ENCODE measurements at places on chromosomes 2 and 18. TPM values are rescaled to one million over a fixed set of nuclear protein-coding genes. Genes with fewer than 3 reads are reported as not detected.

GRCh38 chr2:129721846-129722245 is 257.6 kb upstream of the RAB6C start:
- DNase-seq, result no peak

DNA sequence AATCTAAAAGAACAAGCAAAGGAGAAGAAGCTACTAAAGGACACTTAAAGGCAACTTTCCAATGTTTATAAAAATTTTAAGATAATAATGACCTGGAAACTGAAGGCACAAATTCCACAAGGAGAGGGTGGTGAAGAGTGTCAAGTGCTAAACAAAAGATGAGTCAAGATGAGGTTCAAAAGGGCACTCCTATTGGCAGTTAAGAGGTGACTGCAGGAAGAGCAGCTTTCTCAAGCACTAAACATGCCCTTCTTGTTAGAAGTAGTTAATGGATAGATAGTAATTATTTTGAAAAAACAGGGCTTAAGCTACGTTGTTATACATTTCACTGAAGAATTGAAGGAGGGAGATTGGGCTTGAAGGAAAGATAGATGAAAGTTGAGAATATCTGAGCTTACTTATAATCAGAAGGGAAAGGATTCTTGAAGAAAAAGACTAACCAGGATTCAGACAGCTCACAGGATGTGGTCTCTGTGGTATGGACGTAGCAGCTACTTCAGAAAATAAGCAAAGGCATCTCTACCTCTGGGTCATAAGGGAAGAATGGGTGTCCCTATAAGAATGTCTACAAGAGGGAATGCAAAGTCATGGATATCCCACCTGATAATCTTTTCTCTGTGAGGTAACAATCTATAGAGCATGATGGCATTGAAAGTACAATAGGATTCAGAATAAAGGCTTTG is 454.7 kb upstream of the SLC39A10 start:
- no peak for DNase-seq

- DNase-seq, result no peak
Measured at GRCh38 chr2:225998653-225999052, 599.1 kb downstream of the NYAP2 start.

GRCh38 chr2:128503399-128504245 is 185.0 kb upstream of the HS6ST1 start:
- DNase-seq, result no peak

DNA sequence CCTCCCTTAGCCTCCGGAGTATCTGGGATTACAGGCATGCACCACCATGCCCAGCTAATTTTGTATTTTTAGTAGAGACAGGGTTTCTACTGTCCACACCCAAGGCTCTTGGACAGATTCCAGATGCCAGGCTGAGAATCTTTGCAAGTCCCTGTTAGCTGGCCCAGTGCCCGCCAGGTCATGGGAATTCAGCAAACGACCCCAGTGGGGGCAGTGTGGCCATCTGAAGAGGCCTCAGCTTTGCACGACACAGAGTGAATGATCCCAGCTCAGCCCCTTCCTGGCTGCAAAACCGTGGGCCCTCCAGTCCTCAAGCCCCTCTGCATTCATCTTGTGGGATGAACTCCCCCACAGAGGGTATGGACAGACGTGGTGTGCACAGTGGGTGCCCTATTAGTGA is 179.5 kb upstream of the ID2 start:
- peak; percentile 52 for DNase-seq

DNA sequence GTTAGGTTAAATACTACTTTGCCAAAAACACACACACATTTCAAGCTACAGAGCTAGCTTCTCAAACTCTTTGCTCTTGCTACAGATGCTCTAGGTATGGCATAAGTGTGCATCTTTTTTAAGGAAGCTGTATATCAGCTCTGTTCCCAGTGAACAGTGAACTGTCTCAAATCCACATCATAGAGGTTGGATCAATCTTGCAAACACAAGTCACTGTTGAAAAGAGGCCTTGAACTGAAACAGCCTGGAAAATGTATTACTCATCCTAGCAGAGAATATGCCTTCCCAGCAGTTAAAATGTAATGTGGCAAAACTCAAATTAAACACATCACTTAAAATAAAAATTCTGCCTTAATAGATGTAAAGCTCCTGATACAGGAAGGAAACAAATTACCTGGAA is 151.8 kb downstream of the WDPCP start:
- no peak for DNase-seq

DNA sequence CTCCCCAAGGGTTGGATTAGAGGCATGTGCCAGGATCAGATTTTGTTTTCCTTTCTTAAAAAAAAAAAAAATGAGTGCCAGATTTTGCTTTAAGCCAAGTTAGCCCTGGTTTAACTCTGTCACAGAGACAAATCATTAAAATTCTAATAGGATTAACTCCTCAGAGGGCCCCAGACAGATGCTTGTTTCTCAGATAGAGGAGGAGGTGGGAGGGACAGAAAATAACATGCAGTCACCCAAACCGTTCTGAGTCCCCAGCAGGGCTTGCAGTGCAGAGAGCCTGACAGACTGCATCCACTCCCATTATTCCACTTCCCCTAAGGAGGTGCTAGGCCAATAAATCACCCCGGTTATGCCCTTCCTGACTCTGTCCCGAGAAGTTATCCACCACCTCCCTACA is 6.3 kb upstream of the PROKR1 start:
- no peak for DNase-seq

- DNase-seq, result no peak
Measured at GRCh38 chr2:156867201-156867600, 390.3 kb upstream of the GALNT5 start.

GRCh38 chr2:139271149-139271548 is 491.0 kb upstream of the NXPH2 start:
- no peak for DNase-seq

- no peak for DNase-seq
Measured at GRCh38 chr18:677951-678381, 20.5 kb downstream of the TYMS start.

- no peak for DNase-seq
Measured at GRCh38 chr2:48588745-48589144, 28.9 kb upstream of the GTF2A1L start.

DNA sequence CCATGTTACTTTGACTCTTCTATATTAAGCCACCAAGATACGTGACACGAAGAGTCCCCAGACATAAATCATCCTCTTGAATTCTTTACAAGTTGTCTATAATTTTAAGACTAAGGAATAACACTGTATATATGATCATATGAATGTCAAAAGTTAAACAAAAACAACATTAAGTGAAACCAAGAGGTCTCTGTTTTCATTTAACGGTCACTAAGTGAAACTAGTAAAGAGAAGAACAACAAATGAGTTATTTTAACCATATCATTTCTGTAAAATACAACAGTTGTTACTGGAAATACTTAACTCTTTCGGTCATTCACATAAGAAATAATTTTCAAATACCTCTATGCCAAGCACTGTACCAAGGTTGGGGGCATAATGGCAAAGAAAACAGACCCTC is 45.7 kb upstream of the STK17B start:
- no peak for DNase-seq

DNA sequence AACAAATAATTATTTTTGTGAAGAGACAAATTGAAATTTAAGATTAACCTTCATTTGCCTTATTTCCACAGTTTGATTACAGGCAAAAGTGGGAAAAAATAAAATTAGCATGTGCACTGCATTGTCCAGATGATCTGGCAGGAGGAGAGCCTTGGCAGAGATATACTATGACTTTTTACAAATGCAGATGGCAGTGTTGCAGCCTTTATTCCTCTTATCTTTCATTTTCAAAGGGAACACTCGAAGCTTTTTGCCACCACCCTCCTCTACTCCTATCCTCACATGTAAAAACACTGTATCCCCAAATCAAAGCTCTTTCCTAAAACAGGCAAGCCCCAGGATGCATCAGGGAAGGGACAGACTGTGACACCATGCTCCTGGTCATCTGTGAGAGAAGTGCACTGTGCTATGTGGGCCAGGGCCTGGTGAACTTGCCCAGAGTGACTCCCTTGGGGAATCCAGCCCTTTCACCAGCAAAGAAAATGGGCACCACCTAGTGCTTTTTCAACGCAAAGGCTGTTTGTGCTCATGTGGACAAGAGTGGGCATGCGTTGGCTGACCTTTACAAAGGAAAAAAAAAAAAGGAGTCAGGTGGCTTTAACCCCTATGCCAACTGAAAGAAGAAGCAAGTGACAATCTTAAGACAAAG is 74.7 kb upstream of the ETAA1 start:
- DNase-seq, result no peak

DNA sequence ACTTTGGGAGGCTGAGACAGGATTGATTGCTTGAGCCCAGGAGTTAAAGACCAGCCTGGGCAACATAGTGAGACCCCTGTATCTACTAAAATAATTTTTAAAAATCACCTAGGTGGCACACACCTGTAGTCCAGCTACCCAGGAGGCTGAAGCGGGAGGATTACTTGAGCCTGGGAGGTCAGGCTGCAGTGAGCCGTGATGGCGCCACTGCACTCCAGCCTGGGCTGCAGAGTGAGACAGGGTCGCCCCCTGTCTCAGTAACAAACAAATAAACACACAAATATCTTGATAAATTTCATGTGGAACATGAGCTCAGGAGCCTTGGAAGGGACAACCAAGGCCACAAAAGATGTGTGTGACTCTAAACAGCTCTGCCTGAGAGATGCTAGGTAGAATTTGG is 11.7 kb upstream of the ANKRD53 start:
- DNase-seq, result no peak

- no peak for DNase-seq
Measured at GRCh38 chr2:96176661-96177060, 31.4 kb upstream of the DUSP2 start.

DNA sequence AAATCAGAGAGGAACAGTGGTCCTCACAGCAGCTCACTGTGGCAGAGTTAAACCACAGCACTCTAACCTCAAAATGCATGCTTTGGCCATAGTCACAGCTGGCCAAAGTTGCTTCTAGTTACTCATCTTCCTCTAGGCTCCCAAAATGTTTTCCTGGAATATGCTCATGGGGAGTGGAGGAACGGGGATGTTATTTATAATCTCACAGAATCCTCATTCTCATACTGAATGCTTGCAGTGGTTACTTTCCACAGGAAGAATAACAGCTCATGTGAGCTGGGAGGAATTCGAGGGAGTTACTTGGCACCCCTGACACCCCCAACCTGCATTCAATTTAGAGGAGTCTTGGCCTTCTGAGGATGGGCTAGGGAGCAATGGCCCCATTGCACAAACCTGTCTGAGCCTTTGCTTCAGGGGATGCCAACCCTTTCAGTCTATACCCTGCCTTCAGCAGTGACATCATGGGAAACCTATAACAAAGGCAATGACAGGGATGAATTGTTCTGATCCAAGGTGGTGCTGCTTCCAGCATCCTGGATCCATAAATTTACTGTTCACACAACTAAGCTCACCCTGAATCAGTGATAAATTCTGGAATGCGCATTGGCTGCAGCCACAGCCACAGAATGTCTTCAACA is 22.4 kb upstream of the CCBE1 start:
- DNase-seq, result no peak

- DNase-seq, result peak; percentile 89
Measured at GRCh38 chr2:170973492-170974303, 44.6 kb downstream of the GORASP2 start.

DNA sequence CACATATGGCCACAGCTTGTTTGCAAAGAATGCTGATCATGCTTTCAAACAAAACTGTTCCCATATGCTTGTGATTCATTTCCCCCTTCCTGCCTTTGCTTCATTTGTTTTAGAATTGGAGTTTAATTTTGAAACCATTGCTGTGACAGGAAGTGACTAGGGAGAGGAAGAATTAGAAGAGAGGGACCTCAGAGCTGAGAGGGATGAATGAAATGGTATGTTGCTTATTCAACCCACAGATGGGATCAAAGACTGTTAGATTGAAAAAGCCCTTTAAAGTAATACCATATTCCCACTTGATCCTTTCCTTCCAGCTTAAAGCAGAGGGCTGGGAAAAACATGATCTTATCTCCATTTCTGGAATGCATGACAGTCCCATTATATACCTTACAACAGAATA is 106.2 kb upstream of the RNF152 start:
- no peak for DNase-seq

DNA sequence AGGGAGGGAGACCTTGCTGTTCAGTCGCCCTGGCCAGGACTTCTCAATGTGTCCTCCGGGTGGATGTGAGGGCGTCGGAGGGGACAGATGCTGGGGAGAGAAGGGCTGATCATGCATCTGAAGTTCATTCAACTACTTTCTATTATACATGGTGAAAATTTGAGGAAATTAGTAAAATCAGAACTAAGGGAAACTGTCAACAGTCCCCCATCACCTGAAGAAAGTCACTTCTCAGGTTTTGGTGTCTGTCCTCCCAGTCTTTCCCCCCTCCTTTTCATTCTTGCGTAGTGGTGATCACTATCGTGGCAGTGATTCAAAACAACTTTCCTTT is 17.4 kb upstream of the ACKR3 start:
- no peak for DNase-seq

DNA sequence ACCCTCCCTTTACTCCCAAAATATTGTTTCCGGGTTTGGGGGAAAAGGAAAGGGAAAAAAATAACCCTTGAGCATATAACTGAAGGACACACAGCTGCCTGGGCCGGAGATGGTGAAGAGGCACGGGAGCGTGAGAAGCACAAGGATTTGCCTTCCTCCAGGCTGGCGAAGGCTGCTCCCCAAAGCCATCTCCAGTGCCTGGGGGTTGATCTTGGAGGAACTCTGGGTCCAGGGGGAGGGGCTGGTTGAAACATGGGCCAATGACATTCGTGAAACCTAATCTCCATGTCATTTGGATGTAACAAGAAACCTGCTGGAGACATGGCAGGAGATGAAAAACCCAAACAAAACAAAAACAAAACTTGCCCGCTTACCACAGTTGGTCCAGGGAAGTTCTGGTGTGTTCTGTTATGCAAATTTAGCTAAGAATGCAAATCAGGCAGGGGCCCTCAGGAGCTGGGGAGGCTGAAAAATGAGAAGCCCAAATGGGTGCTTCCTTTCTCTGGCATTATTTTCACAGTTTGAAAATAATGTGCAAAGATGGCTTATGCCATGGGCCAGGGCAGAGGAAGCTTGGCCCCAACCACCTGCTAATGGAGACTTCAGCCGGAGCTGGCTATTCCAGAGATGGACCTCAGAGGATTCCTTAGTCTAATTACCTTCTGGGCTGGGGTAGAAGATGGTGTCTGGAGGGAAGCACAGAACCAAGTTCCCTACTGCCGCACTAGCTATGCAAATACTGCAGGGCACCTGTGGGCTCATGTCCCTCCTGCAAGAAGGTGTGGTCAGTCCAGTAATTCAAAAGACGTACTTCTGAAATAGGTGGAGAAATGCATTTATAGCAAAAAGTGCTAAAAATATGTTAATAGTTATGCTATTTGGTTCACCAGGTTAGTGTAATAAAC is 180.9 kb downstream of the BCL2 start:
- DNase-seq, result no peak

Gene CCDC74A
- total RNA-seq, result 3.7 TPM

Gene KCNG2
- not detected for total RNA-seq

Gene ING5
- total RNA-seq, result 35.1 TPM

Gene IFIH1
- 15.1 TPM for total RNA-seq

Gene SAG
- total RNA-seq, result 0.63 TPM

All from mucosa of descending colon (tissue), 3 donors.